ENCODE measurements at places on chromosomes 1 and 21.

- no peak for DNase-seq
Measured at GRCh38 chr1:234771642-234772344, 161.8 kb upstream of the IRF2BP2 start.

GRCh38 chr1:94336991-94337390 lies 81.2 kb upstream of the ABCD3 start:
- DNase-seq, result no peak

DNA sequence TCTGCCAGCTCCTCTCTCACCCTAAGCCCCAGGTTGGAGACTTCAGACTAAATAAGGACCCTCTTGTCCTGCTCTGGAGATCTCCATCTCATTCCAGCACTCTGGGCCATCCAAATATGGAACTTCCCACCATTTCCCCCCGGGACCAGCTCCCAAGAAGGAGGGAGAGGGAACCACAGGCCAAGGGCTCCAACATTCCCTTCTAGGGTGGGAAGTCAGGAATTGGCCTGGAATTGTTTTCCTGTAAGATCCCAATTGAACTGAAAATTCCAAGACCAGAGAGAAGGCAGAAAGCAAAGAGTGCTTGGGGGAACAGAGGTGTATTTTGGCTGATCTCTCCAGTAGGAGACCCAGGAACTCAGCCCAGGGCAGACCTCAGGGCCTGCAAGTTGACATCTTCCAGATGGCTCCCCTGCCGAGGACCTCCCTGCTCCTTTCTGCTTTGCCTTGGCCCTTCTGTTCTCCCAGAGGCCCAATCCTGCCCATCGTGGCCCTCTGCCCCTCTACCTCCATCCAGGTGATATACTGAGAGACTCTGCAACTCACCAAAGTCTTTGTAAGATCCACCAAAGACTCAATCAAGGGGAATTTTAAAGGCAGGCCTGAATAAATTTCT lies 14.9 kb downstream of the CSRP1 start:
- DNase-seq, result no peak

GRCh38 chr1:113872219-113872935 lies 865 bp upstream of the PTPN22 start:
- no peak for DNase-seq

GRCh38 chr1:2193514-2194281 lies 874 bp downstream of the FAAP20 start:
- DNase-seq, result no peak

DNA sequence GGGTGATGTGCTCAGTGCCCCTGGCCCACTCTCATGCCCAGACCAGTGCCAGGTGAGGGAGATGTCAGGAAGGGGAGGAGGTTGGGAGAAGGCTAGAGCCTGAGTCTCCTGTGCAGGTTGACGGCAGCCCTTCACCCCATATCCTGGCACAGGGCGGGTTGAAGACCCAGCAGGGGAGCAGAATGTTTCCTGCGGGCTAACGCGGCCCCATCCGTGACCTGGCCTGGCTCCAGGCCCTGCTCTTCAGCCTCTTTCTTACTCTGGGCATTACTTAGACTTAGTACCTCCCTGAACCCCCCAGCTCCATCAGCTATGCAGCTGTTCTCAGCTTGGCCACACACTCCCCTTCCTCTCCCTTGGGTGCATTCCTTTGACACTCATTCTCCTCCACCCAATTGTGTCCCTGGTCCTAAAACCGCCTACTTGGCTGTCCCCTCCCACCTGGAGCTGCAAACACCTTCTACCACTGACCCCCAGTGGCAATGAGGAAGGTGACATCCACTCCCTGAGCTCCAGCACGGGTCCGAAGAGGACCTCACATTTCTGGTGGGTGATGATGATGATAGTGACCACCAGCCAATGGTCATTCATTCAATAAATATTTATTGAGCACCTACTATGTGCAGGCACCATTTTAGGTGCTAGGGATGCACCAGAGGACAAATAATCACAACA lies 179.0 kb downstream of the PTPRU start:
- DNase-seq, result no peak

- DNase-seq, result no peak
Measured at GRCh38 chr1:163820226-163820625, 498.5 kb downstream of the NUF2 start.

DNA sequence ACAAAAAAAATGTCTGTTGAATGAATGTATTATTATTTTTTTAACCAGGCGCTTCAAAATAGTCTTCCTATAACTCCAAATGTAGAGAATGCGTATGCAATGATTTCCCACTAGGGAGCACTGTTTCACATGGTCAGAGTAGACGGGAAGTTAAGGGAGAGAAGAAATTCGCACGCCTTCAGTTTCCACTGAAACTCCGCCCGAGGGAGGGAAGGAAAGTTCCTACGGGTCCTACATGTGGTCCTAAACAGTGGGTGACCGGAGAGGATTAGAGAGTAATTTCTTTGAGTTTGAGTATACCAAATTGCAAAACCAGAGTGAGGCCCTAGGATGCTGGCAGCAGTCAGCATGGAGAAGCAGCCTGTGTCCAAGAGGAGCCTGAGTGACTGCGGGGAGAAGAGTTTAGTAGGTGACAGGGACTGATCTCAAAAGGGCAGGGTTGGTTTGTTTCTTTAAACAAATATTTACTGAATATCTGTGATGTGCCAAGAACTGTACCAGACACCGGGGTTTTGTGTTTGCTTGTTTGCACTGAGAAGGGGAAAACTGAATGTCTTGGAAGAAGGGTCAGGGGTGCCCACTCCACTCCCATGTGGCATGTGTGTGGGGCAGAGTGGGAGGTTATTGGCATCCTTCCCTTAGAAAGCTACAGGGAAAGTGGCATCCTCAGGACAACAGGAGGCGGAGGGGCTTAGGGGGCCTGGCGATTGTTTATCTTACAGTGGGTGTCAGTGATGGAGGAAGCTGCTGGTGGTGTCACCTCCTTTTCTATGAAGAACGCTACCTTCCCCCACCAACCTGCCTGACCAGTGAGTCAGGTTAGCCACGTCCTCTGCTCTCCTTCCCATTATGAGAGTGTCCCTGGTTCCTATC lies 22.8 kb downstream of the RNU5D-1 start:
- DNase-seq, result peak; percentile 40

- no peak for DNase-seq
Measured at GRCh38 chr1:91757763-91758460, 128.0 kb downstream of the TGFBR3 start.

- DNase-seq, result no peak
Measured at GRCh38 chr1:214946615-214947014, 135.9 kb upstream of the KCNK2 start.

DNA sequence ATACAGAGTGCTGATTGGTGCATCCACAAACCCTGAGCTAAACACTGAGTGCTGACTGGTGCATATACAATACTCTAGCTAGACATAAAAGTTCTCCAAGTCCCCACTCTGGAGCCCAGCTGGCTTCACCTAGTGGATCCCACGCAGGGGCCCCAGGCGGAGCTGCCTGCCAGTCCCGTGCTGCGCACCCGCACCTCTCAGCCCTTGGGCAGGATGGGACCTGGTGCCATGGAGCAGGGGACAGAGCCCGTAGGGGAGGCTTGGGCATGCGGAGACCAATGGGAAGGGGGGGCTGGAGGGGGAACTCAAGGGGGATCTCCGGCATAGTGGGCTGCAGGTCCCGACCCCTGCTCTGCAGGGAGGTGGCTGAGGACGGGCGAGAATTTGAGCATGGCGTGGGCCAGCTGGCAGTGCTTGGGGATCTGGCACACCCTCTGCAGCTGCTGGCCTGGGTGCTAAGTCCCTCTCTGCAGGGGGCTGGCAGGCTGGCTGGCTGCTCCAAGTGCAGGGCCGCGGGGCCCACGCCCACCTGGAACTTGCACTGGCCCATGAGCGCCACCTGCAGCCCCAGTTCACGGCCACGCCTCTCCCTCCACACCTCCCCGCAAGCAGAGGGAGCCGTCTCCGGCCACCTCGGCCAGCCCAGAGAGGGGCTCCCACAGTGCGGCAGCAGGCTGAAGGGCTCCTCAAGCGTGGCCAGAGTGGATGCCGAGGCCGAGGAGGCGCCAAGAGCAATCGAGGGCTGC lies 104.9 kb downstream of the NTMT2 start:
- no peak for DNase-seq

DNA sequence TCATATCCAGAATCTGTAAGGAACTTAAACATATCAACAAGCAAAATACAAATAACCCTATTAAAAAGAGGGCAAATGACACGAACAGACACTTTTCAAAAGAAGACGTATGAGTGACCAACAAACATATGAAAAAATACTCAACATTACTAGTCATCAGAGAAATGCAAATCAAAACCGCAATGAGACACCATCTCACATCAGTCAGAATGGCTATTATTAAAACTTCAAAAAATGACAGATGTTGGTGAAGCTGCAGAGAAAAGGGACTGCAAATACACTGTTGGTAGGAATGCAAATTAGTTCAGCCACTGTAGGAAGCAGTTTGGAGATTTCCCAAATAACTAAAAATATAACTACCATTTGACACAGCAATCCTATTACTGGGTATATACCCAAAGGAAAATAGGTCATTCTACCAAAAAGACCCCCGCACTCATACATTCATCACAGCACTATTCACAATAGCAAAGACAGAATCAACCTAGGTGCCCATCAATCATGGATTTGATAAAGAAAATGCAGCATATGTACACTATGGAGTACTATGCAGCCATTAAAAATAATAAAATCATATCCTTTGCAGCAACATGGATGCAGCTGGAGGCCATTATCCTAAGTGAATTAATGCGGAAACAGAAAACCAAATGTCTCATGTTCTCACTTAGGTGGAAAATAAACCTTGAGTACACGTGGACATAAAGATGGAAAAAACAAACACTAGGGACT lies 230.1 kb upstream of the RAB4A start:
- DNase-seq, result no peak

GRCh38 chr1:29959356-29959755 lies 723.0 kb downstream of the PTPRU start:
- DNase-seq, result no peak

- no peak for DNase-seq
Measured at GRCh38 chr1:219277304-219278105, 103.8 kb downstream of the LYPLAL1 start.

All from hippocampal formation (tissue), 2 donors.